ENCODE measurements at places on chromosomes 2 and 18.
A peak's percentile ranks its signal among the peaks of the same experiment; 100 is the strongest.

GRCh38 chr2:168156661-168157060, 90.7 kb downstream of the STK39 start:
- DNase-seq, result peak; percentile 62

GRCh38 chr2:8203364-8203763, 478.5 kb upstream of the ID2 start:
- DNase-seq, result no peak

- no peak for DNase-seq
Observed at GRCh38 chr2:172153156-172153555, 50.5 kb upstream of the DLX2 start.

GRCh38 chr2:174573621-174574081, 24.0 kb downstream of the WIPF1 start:
- no peak for DNase-seq

GRCh38 chr18:12749121-12749520, 46.3 kb downstream of the PSMG2 start:
- no peak for DNase-seq

DNA sequence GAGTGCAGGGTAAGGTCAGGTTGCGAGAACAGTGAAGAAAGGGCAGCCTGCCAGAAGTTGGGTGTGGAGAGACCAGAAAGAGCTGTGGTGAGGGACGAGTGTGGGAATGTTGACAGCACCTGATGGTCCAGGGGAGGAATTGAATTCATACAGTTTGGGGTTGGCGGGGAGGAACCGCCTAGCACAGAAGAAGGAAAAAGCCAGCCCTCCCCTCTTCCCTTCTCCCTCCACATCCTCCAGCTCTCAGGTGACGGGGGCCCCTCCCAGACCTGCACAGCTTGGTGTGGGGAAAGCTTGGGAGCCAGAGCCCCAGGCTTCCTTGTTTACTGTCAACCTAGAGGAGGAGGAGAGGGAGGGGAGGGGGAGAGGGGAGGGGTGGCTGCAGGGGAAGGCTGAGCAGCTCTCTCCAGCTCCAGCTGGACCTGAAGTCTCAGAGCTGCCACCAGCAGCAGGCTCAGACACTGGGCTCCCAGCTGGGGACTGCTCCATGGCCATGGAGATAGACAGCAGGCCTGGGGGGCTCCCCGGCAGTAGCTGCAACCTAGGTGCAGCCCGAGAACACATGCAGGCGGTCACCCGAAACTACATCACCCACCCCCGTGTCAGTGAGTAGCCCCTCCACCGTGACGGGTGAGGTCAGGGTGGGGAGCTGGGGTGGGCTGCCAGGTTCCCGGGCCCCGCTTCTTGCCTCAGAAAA, at the start of gene ATP6V1B1:
ATP6V1B1 (plus strand) TSS at position 433 of the 697 bp plus-strand sequence; CDS start at position 488, 55 bp downstream.
- no peak for DNase-seq

- no peak for DNase-seq
Observed at GRCh38 chr18:8480506-8481328, 128.5 kb upstream of the RAB12 start.

DNA sequence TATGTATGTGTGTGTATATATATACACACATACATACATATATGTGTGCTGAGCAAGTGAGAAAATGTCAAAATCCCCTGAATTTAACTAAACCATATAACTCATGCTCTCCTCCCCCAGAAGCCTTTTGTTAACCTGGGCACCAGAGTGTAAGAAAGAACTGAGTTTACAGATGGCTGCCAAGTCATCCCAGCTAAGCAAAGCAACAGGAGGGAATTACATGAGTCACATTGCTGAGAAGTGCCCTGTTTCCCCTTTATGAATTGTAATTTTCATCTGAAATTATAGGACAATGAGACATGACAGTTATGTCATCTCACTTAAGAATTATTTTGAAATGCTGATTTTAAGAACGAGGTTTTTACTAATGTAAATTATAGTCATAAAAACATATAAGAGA, 29.9 kb downstream of the SCN7A start:
- no peak for DNase-seq

DNA sequence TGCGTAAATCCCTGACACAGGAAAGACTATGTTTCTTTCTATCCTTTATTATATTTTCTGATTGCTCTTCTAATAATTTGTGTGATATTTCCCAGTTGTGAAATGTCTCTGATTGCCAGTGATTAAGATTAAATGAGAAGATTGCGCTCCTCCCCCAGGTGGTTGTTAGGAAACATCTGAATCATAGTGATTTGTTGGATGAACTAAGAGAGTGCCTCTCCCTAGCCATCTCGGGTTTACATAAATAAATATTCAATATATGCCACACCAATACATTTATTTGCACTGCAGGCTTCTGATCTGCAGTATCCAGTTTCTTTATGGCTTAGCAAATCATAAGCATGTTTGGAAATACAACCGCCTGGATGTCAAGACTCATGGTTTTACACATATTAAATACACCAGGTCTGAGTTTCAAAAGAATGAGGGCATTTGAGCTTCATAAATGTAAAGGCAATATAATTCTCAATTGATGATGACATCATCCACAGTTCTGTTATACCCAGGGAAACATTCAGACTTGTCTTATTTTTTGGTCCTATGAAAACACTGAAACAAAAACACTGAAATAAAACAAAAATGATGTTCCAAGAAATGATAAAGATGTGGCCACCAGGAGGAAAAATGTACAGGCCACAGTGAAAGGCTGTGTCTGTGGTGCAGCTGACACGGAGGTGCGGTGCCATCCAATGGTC, 826.7 kb upstream of the ACVR2A start:
- no peak for DNase-seq

DNA sequence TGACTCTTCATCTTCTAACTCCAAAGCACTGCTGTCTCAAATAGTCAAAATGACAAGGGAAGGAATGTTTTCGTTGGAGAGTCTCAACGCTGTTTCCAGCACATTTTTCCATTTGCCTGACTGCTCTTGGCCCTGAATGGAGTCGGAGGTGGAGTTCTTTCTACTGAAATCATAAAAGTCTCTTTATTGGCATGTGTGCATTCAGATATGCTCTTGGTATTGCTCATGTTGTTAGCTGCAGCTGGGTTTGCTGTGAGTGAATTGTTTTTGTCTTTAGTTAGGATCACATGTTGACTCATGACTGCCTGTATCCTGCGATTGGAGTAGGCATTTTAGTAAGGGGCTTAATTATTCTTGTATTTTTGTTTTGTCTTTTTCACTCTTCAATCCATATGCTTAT, 16.8 kb downstream of the TMEM17 start:
- no peak for DNase-seq

GRCh38 chr2:164151522-164151921, 415.7 kb upstream of the FIGN start:
- DNase-seq, result no peak

GRCh38 chr2:211568439-211568838, 970.2 kb downstream of the ERBB4 start:
- no peak for DNase-seq

GRCh38 chr2:112304298-112304941, 29.0 kb downstream of the ZC3H6 start:
- DNase-seq, result no peak

DNA sequence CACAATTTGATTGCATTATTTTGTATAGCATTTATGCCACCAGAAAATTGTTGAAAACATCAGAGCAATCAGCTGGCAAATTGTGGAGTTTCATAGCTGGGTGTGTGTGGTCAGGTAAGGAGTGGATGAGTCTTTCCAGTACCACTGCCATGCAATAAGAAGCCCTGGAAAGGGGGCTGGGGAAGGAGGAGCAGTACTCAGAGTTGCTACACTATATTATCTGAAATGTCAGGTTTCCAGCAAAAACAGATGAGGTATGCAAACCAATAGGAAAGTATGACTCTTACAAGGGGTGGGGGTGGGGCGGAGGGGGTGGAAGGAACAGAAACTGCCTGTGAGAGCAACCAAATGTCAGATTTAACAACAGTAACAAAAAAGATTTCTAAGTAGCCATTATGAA, 112.2 kb downstream of the SOS1 start:
- DNase-seq, result no peak

DNA sequence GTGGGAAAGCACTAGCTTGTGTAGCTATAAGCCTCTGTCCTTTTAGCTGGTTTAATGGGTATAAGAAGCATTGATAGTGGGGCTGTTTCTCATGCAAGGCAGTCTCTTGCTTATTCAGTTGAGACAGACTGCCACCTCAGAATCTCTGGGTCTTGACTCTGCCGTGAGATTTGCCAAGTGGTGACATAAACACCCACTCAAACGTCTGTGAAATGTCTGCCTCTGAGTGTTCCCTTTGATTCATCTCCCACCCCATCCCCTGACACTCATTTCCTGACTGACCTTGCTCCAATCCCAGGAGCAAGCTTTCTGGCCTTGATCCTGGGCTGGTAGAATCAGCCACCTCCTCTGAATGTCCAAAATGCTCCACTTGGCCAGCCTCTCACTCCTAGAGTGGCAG, 141.9 kb upstream of the RBMS1 start:
- no peak for DNase-seq

DNA sequence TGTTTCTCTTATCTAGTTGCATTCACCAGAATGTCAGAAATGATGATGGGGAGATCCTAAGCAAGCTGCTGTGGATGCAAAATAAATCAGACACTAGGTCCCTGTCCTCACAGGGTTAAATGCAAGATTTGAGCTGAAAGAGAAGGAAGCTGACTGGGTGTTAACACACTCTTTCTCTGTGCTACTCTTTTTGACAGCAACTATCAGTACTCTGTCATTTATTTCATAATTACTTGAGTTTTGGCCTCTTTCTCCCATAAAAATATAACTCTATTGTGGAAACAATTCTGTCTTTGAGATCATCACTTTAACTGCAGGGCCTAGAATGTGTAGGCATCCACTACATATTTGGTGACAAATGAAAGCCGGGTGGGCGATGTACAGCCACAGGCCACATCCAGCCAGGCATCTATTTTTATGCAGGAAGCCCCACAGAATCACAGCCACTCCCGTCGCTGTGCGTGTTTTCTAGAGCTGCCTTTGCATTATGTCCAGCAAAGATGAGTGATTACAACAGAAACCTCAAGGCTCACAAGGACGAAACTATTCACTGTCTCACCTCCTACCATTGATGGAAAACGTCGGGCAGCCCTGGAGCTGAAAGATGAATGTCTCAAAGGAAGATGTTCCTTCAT, 849.0 kb downstream of the RNF144A start:
- no peak for DNase-seq
